ENCODE measurements at places on chromosomes 6 and 20.
A peak's percentile ranks its signal among the peaks of the same experiment; 100 is the strongest.

GRCh38 chr6:87421576-87421975 is 13.8 kb downstream of the CFAP206 start:
- peak; percentile 99 for DNase-seq

GRCh38 chr6:168376811-168377483 is 57.4 kb upstream of the DACT2 start:
- no peak for DNase-seq

DNA sequence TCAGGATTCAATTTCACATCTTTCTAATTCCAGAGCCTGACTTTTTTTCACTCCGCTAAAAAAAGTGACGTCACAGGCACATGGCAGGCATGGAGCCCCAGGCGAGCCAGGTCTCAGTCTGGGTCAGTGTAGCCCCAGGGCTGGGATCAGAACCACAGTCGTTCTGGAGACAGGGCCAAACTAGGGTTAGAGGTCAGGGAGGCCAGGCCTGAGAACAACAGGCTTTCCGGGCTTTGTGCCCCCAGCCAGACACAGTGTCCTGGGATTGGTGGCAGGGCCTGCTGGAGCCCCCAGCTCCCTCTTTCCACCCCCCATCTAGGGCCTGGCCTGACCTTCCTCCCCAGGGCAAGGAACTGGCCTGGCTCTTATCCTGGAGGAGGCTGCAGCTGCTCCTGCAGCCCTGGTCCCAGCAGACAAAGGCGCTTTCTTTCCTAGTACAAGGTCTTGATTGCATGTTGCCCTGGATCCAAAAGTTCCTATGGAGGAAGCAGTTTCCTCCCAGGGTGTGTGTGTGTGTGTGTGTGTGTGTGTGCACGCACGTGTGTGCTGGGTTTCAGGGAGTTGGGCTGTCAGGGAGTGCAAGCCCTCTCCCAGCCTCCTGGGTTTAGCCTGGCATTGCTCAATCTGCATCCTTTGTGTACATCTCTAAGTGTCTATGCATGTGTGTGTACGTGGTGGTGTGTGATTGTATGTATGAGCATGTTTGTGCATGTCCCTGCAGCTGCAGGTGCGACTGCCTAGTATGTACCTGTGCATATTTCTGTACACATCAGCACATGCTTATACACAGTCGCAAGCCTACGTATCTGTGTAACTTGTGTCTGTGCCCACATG is 26.5 kb upstream of the EMILIN3 start:
- DNase-seq = peak; percentile 99

DNA sequence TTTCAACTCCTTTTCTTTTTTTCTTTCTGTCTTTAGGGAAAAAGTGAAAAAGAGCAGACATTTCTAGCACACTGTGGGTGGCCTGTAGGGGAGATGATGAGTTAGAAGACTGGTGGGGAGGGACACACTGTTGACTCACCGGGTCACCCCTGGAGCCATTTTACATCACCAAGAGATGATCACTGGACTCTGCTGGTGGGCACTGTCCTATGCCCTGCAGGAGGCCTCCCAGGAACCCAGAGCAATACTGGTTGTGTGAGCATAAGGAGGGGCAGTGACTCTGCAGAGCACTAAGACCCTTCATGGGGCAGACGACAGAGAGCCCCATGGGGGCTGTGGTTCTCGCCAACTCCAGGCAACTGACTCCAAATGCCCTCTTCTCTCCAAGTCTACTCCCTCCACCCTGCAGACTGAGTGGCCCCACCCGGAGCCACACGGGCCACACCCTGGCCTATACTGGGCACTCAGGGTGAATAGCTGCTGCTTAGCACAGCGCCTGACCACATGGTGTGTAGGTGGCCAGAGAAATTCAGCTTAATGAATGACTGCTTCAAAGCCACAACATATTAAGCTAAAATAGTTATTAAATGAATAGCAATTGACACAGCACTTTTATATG is 177.5 kb downstream of the CDC5L start:
- no peak for DNase-seq

DNA sequence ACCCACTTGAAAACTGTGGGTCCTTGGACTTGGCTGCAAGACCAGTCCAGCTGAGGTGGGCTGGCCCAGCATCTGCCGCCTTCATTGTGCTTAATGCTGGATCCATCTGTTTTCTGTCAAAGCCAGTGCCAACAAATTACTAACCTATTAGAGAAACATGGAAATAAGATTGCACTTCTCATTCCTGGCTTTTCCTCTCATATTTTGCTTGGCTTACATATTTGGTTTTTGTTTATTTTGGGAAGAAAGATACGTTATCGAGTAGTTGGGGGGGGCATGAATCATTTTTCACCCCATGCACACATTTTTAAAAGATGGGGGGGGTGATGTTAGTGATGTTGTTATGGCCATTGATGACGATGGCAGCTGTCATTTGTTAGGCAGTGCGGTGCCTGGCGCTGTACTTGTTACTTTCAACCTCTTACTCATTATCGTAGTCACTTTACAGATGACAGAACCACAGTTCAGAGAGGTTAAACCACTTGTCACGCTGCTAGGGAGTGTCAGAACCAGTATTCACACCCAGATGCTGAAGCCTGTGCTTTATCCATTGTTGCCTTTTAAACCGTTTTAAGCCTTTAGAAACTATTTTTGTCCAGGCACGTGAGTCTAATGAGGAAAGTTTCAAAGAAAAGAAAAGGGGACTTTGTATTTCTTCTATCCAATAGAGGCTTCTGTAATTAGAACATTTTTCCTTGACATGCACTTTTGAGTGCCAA is 180.0 kb downstream of the TMEM242 start:
- no peak for DNase-seq

DNA sequence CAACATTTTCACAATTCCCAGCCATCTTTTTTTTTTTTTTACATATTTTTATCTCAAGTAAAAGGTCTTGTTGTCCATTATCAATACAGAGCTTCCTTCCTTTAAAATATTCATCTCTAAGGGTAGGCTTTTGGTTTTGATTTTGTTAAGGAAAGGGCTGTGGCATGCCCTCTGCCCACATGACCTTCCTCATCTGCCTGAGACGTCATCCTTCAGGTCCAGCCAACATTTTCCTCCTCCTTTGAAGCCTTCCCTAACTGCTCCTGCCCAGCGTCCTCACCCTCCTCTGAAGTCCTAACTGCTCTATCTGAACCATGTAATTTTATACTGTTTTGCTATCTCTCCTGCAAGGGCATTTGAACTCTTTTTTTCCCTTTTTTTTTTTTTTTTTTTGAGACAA is 73.9 kb upstream of the TGM3 start:
- DNase-seq = no peak

- DNase-seq = no peak
Measured at GRCh38 chr6:158791274-158791855, 27.8 kb downstream of the EZR start.

DNA sequence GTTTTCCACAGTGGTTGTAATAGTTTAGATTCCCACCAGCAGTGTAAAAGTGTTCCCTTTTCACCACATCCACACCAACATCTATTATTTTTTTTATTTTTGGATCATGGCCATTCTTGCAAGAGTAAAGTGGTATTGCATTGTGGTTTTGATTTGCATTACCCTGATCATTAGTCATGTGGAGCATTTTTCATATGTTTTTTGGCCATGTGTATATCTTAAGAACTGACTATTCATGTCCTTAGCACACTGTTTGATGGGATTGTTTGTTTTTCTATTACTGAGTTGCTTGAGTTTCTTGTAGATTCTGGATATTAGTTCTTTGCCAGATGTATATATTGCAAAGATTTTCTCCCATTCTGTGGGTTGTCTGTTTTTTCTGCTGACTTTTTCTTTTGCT is 820.1 kb downstream of the TENT5A start:
- DNase-seq = no peak

- no peak for DNase-seq
Measured at GRCh38 chr6:105514306-105514705, 111.4 kb upstream of the PREP start.

- no peak for DNase-seq
Measured at GRCh38 chr6:167350275-167350696, 25.4 kb downstream of the TTLL2 start.

DNA sequence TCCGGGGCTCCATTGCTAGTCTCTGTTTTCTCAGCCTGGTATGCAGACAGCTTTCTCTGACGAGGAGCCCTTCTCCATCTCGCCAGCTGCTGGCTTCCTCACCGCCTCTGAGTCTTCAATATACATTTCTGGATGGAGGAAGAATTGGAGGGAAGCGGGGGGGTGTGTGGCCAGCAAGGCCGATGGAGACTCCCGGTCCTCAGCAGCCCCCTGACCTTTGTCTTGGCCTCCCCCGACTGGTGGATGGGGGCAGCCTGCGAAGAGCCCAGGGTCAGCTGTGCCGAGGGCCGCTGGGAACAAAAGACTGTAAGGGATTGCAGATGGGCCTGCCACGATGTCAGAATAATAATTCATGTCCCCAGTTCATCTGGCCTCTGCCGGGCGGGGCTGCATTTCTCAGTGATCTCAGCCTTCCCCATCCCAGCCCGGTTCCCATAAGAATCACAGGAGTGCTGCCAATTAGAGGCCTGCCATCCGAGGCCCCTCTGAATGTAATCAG is 54.3 kb upstream of the STX16 start:
- DNase-seq = no peak

DNA sequence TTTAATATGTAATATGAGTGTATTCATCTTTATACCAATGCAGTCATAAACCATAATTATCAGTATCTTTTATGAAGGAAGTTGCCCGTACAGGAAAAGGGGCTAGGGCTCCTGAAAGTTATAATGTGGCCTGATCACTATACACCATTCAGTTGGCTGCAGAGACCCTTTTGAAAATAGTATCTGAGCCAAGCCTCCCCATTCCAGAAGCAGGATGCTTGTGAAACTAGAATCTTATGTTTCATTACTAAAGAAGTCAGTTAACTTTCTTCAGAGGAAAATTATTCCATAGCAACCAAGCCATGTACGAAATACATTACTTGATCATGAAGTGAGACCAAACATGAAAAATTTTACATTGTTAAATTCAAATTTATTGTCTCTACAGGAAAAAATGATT is 251.5 kb upstream of the TCF21 start:
- no peak for DNase-seq

DNA sequence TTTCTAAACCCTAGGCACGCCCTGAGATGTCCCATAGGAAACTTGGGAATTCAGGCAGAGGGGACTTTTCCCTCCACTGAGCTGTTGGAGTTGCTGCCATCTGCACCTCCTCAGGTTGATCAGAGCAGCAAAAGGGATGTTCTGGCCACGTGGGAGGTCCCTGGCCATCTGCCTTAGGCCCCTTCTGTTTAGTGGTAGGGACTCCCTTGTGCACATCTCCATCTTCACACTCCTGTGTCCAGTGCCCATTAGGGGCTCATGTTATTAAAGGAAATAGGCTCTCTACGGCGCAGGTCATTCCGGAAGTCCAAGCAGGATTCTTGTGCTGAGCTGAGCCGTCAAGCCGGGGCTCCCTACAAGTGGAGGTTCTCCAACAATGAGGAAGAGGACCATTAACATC is 237.8 kb upstream of the RIN2 start:
- no peak for DNase-seq

DNA sequence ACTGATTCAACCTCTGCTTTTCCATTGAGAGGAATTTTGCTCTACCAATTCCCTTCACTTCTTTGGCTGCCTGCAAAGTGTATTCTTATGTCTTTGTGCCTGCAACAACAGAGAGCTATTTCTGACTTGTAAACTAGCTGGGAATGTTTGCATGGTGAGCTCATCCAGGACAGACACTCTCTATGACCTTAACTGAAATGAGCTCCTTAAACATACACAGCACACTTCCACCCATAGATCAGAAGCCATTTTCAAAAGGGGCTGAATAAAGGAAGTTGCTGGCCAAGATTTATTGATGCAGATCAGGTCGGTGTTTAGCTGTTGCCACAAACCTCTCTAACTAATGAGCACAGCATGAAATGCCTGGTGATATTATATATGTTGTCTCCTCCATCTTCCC is 377.7 kb downstream of the BTBD9 start:
- no peak for DNase-seq

DNA sequence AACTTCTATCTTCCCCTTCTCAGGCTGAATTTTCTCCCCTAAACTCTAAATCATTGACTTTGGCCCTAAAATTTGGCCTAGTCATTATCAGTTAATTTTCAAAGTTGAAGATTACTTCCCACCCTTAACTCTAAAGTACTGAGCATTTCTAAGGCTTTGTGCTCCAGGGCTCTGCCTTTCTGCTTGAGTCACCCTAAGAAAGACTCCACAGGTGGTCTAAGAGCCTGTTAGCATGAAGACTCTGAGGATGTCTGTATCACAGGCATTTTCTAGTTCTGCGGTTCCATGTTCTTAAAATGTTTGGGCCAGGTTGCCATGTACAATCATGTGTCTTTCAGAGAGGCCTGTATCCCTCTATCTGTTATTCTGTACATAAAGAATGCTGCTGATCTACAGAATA is 808.1 kb upstream of the MANEA start:
- no peak for DNase-seq

GRCh38 chr6:10429638-10430427 is 15.0 kb upstream of the TFAP2A start:
- DNase-seq = peak; percentile 95
